ENCODE measurements at places on chromosomes 16 and 17.
A peak's percentile ranks its signal among the peaks of the same experiment; 100 is the strongest.

DNA sequence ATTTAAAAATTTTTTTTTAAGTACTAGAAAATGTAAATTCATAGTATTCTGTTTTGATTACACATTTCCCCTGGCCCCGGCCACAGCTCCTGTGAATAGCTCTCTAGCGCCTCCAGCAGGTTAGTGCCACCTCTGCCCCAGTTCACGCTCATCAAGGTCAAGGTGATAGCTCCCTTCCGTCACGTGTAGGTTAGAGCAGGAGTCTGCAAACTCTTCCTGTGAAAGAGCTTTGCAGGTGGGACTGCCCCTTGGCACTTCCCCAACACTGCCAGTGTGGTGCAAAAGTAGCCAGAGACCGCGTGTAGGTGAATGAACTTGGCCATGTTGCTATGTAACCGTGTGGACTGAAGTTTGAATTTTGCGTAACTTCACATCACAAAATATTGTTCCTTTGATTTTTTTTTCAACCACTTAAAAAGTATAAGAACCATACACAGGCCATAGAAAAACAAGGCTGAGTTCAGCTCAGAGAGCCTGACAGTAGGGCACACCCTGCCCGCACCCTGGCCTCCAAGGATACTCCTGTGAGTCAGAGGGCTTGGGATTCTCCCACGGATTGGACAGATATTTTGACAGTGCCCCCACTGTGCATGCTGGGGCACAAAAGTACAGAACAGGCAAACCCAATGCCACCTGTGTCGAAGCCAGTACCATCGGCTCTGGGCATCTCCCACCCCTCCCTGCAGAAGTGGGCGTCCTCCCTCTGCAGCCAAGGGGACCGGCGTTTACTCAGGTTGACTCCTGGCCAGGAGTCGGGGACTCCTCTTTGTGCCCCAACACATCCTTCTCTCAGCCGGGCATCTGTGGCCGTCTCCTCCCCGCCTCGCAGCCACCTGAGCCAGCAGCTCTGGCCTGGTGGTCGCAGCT, 92.0 kb upstream of the CHMP6 start:
- peak; percentile 70 for DNase-seq

DNA sequence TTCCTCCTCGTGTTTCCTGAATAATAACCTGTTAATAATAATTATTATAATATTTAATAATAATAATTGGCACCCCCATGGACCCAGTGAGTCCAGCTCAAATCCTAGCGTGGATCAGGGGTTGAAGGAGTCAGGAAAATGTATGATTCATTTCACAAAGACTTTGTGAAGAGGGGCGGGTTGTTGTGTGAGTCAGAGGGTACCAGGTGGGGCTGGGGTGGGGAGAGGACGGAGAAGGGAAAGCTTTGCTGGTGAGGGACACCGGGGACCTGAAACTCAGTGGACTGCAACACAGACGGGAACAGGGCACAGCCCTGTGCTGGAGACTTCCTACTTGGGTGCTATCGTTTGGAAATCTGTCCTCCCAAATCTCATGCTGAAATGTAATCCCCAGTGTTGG, 3.1 kb upstream of the ADORA2B start:
- DNase-seq: no peak

DNA sequence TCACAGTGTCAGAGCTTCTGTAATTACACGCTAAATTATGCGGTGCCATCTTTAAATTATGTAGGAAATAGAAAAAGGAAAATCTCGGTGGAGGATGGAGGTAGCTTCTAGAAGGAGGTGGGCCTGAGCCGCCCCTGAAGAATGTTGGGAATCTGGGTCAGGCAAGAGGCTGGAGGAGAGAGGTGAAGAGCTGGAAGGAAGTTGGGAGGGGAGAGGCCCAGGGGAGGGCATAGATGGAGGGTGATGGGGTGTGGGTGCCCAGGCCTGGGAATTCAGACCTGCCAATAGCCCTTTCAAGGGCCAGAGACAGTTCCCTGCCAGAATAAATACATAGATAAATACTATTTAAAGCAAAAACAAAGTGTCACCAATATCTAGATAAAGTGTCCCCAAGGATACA, 415.0 kb upstream of the HSBP1 start:
- no peak for DNase-seq

GRCh38 chr16:80082906-80083305, 457.9 kb upstream of the DYNLRB2 start:
- no peak for DNase-seq

DNA sequence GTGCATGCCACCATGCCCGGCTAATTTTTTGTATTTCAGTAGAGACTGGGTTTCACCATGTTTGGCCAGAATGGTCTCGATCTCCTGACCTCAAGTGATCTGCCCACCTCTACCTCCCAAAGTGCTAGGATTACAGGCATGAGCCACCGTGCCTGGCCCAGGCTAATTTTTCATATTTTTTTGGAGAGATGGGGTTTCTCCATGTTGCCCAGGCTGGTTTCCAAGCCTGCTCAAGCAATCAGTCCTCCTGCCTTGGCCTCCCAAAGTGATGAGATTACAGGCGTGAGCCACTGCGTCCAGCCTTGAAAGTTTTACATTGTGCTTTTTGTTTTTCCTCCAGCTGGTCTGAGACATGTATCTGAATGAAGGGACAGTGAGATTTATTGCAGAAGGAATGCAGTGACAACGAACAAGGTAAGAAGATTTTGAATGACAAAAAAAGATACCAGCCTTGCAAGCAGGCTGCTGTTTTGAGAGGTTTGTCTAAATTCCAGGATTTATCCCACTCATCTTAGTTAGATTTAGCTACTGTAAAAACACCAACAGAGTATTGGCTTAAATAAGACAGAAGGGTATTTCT, 3.4 kb upstream of the ENGASE start:
- no peak for DNase-seq

GRCh38 chr17:3033248-3033640, 30.2 kb downstream of the OR1D5 start:
- no peak for DNase-seq

DNA sequence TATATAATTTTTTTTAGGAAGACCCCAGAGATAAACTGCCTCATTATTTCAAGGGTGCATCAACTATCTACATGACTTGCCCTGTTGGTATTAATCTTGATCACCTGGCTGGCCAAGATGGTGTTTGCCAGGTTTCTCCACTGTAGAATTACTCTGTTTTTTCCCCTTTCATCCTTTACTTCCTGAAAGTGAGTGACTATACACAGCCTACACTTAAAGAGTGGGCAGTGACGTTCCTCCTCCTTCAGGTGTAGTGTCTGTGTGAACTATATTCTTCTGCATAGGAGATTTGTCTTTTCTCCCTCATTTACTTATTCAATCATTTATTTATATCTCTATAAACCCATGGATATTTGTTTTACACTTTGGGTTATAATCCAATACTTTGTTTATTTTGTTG, 246.7 kb downstream of the IRF8 start:
- DNase-seq: no peak

DNA sequence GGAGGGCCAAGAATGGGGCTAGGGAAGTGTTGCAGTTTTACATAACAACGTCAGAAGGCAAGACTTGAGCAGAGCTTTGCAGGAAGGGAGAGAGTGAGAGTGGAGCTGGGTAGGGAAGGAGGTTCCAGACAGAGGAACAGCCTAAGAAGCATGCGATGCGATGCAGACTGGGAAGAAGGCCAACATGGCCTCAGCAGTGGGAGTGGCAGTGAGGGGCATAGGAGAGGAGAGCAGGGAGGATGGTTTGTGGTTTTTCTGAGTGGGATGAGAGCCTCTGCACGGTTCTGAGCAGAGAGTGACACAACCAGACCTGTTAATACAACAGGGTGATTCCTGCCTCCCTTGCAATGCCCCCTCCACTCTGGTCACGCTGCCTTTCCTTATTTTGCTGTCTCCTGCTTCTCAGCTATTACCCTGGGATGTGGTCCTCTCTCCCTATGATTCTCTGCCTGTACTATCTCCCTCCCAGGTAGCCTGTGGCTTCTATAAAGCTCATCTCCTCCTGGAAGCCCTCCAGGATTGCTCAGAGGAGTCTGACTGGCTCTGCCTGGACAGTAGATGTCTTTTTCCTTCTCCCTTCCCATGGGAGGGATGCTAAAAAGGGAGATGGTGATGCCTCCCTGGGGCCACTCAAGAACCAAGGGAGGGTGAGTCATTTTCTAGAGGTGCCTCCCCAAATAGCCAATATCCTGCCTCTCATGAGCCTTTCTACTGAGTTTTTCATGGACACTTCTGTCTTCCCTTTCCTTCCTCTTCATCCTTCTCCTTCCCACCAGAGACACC, 38.7 kb upstream of the NGFR start:
- DNase-seq: no peak

GRCh38 chr16:82337355-82337754, 167.3 kb upstream of the MPHOSPH6 start:
- DNase-seq: no peak

DNA sequence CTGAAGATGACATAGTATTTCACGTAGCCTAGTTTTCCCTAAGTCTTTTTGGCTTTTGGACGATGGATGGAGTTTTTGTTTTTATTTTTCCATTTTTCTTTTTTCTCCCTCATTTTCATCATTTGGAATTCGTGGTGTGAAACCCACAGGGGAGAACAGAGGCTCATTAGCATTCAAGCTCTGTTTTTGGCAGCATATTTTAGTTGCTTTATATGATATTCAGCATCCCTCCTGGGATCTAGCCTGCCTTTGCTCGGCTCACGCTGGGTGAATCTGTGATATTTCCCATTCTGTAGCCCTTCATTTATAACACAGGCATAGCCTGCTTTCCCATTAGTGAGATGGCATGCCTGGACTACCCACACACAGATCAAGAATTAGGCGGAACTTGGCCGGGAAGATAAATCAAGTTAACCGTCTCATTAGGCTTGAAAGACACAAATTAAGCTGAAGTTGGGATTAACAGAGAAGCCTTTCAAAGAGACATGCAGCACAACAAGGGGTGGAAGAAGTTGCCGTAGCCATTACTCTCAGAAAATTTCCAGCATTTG, 20.1 kb upstream of the CLEC19A start:
- DNase-seq: no peak

DNA sequence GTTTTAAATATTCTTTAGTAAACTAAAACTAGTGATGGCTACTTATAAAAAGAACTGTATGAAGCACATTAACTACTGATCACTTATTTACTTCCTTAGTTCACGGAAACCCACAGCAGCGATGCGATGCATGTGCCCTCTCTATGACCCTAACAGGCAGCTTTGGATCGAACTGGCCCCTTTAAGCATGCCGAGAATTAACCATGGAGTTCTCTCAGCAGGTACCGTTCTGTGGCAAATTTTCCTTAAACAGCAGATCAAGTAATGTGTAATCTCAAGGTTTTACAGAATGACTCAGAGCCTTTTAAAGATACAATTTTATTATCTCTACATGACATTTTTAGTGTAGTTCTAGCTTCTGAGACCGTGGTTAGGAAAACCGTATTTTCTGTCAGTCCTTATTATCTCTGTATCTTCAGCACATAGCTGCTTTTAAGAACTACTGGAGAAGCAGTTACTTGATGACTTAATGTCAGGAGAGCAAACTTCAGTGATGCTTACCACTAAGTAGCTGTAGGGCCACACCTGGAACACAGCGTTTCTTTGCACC, 43.0 kb downstream of the GAN start:
- DNase-seq: no peak

DNA sequence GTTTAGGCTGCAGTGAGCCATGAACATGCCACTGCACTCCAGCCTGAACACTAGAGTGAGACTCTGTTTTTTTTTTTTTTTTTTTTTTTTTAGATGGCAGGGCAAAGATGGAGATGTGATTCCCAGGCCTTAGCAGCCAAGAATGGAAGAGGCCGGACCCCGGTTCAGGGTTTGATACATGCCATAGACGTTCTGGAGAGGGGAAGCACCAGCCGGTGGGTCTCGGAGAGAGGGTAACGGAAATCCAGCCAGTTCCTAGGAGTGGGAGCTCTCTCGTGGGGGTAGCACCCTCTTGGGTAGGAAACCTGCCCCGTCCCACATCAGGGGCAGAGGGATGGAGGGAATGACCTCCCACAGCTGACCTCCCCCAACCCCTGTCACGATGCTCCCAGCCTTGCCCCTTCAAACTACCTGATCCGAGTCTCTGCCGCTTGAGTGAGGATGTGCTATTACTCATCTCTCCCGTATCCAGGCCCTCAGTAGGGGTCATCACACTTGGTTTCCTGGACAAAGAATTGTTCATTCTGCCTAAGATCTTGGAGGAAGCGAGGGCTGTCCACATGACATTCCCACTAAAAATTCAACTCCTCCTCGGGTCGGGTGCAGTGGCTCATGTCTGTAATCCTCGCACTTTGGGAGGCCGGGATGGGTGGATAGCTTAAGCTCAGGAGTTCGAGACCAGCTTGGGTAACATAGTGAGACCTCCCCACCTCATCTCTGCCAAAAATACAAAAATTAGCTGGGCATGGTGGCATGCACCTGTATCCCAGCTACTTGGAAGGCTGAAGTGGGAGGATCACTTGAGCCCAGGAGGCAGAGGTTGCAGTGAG, 47.3 kb downstream of the MIS12 start:
- DNase-seq: no peak

- no peak for DNase-seq
These were observed 30.4 kb downstream of the PPM1D start for GRCh38 chr17:60630352-60630751.

DNA sequence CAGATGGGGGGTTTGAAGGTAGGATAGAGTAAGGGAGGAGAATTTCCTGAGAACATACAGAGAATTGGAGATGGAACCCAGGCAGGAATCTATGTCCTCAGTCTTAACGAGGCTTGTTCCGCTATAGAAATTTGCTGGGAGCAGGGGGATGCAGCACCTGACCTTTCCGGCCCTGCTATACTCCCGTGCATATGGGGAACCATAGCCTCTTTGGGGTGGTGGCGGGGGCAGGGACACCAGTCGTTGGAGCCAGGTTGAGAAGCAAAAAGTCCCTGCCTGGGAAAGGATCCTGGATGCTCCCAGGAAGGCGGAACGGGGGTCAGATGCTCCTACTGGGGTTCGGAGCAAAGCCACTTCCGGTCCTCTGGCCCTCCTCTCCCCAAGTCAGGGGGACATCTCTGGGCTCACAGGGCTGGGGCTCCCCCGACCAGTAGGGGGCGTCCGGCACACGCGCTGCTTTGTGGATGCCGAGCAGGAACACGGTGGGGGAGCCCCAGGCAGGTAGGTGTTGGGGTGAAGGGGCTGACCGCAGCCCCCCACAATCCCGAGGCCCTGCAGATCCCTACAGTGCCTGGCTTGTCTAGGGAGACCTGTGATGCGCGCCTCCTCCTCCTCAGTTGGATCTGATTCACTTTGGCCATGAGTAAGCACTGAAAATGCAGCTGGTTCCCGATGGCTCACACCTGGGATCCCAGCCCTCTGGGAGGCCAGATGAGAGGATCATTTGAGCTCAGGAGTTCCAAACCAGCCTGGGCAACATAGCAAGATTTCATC, 15.5 kb upstream of the TFAP4 start:
- DNase-seq: peak; percentile 86

- no peak for DNase-seq
These were observed 36.8 kb downstream of the ERCC4 start for GRCh38 chr16:13956635-13957196.
